ENCODE measurements at places on chromosomes 1 and 21. TPM values are rescaled to one million over a fixed set of nuclear protein-coding genes. Genes with fewer than 3 reads are reported as not detected.

DNA sequence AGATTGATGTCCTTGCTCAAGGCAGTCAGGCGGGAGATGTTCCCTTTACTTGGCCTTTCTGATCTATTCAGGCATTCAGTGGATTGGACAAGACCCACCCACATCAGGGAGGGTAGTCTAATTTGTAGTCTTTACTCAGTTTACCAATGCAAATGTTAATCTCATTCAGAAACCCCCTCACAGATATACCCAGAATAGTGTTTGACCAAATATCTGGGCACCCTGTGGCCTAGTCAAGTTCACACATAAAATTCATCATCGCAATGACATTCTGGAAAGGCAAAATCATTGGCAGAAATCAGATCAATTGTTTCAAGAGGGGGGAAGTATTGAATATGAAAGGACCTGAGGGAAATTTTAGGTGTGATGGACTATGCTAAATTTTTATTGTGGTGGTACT lies 12.5 kb upstream of the SFT2D2 start:
- DNase-seq = no peak

GRCh38 chr1:206476058-206476457 lies 5.8 kb downstream of the IKBKE start:
- DNase-seq = no peak

DNA sequence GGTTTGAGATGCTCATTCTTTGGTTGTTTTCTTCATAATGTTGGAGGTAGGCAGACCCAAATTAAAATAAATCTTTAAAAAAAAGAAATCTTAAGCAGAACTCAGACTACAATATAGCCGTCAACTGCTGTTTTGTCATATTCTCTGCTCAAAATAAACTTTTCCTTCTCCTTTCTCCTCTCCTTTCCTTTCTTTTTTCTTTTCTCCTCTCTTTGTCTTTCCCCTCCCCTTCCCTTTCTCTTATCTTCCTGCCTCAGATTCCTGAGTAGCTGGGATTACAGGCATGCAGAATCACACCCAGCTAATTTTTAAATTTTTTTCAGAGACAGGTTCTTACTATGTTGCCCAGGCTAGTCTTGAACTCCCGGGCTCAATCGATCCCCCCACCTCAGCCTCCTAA lies 24.8 kb upstream of the MTF1 start:
- no peak for DNase-seq

Gene AMY2A
- total RNA-seq = 3.7 TPM

DNA sequence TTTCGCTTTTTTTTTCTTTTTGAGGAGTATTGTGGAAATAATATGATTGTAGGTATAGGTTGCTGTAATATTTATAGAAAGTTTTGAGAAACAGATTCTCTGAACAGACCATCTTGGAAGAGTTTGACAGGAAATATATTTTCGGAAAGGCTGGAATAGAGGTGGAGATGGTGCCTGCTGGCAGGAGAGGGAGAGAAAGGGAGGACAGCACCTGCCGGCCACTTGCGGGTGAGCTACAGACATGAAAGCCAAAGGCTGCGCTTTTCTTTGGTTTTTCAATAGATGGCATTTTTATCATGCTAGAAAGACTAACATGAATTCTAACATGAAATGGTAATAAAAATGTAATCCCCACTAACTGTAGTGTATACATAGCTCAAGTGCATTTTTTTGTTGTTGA lies 82.1 kb downstream of the CAMTA1 start:
- DNase-seq = no peak

Gene SWT1
- 10.1 TPM for total RNA-seq

- DNase-seq = no peak
Measured at GRCh38 chr21:42161956-42162681, 56.8 kb upstream of the ABCG1 start.

Gene JAM2
- total RNA-seq = 24.0 TPM

Gene RNF186
- not detected for total RNA-seq

GRCh38 chr1:183543619-183544204 lies 46.5 kb downstream of the NCF2 start:
- DNase-seq = no peak

- no peak for DNase-seq
Measured at GRCh38 chr21:33691945-33692603, 49.8 kb downstream of the ITSN1 start.
